A549 treated with CORT108297 at 1 μM for 4 hours (cell line): ENCODE measurements at places on chromosomes 11 and 22. TPM values are rescaled to one million over a fixed set of nuclear protein-coding genes. Genes with fewer than 3 reads are reported as not detected.

The TTC38 gene
- total RNA-seq: 12.5 to 14.2 TPM (median 13.6 TPM) in 5 replicates

The LRRC32 gene
- 0.13 to 0.16 TPM (median 0.15 TPM) in 5 replicates for total RNA-seq

The KCNE3 gene
- total RNA-seq: 0.05 TPM in 1 of 5 replicates, not detected in the others

The SCUBE2 gene
- 0.38 to 0.82 TPM (median 0.43 TPM) in 5 replicates for total RNA-seq

The CDC42EP2 gene
- total RNA-seq: 13.4 to 21.3 TPM (median 16.9 TPM) in 5 replicates

The FHIP1B gene
- 13.3 to 20.2 TPM (median 17.9 TPM) in 5 replicates for total RNA-seq

The HEPACAM gene
- total RNA-seq: not detected in 5 replicates

The OR5AP2 gene
- not detected in 5 replicates for total RNA-seq

The IFITM10 gene
- 0.54 to 1.3 TPM (median 1.2 TPM) in 5 replicates for total RNA-seq

The LRRN4CL gene
- total RNA-seq: 0.04 to 0.21 TPM (median 0.05 TPM) in 4 of 5 replicates, not detected in the other

The SCARF2 gene
- 0.58 to 1.4 TPM (median 0.95 TPM) in 5 replicates for total RNA-seq

The TRIM34 gene
- 2.8 to 4.3 TPM (median 3.7 TPM) in 5 replicates for total RNA-seq

The ANGPTL5 gene
- 0.05 TPM in 2 of 5 replicates, not detected in the others for total RNA-seq

The DGCR6 gene
- total RNA-seq: 0.63 to 1.7 TPM (median 1.3 TPM) in 5 replicates

The PIK3IP1 gene
- total RNA-seq: 1.0 to 1.5 TPM (median 1.3 TPM) in 5 replicates

The LINC01488 gene
- 0.03 to 0.05 TPM (median 0.05 TPM) in 3 of 5 replicates, not detected in the others for total RNA-seq

The C11orf21 gene
- not detected in 5 replicates for total RNA-seq

The BAIAP2L2 gene
- total RNA-seq: 3.1 to 5.8 TPM (median 5.4 TPM) in 5 replicates

The MIOX gene
- total RNA-seq: 0.12 TPM in 1 of 5 replicates, not detected in the others

The C11orf65 gene
- 0.12 to 0.29 TPM (median 0.21 TPM) in 5 replicates for total RNA-seq

The UBE2L3 gene
- total RNA-seq: 61.4 to 75.2 TPM (median 63.1 TPM) in 5 replicates

The NXPE1 gene
- total RNA-seq: not detected in 5 replicates

The OR51E1 gene
- total RNA-seq: not detected in 5 replicates

The HBB gene
- not detected in 5 replicates for total RNA-seq

The TCN1 gene
- 0.16 to 0.30 TPM (median 0.21 TPM) in 5 replicates for total RNA-seq

The HOATZ gene
- not detected in 5 replicates for total RNA-seq

The GTSE1 gene
- total RNA-seq: 29.8 to 36.2 TPM (median 33.5 TPM) in 5 replicates

The OR8I2 gene
- not detected in 5 replicates for total RNA-seq

The MOGAT2 gene
- total RNA-seq: not detected in 5 replicates

The TMEM191B gene
- 1.1 to 2.2 TPM (median 1.4 TPM) in 5 replicates for total RNA-seq

The ANKRD13D gene
- total RNA-seq: 21.4 to 32.0 TPM (median 26.8 TPM) in 5 replicates

The WT1 gene
- total RNA-seq: 5.2 to 6.0 TPM (median 5.7 TPM) in 5 replicates

The PRAME gene
- total RNA-seq: 99.6 to 116 TPM (median 112 TPM) in 5 replicates
